ENCODE measurements at places on chromosomes 12 and 14. TPM values are rescaled to one million over a fixed set of nuclear protein-coding genes. Genes with fewer than 3 reads are reported as not detected.

- H3K36me3 ChIP-seq: no peaks in the 10 kb centered on the region
- no peaks in the 10 kb centered on the region for H3K27me3 ChIP-seq
- no peak for DNase-seq
- H3K4me3 ChIP-seq: no peak overlapping the region
- H3K27ac ChIP-seq: no peak overlapping the region
- H3K4me1 ChIP-seq: peaks cover 10% of the 10 kb centered on the region
Measured at GRCh38 chr14:35362911-35363374, 41.6 kb downstream of the NFKBIA start.

- H3K4me3 ChIP-seq: no peak overlapping the region
- no peak for DNase-seq
- H3K4me1 ChIP-seq: peaks cover 19% of the 10 kb centered on the region
- peaks cover 4% of the 10 kb centered on the region for H3K27me3 ChIP-seq
Measured at GRCh38 chr12:127501916-127502315, 765.1 kb upstream of the TMEM132C start.

Gene PIWIL1
- not detected for total RNA-seq

Gene MFAP5
- not detected for total RNA-seq

Gene TAMALIN
- total RNA-seq: 7.1 TPM

Gene PTPN21
- total RNA-seq: 9.4 TPM
